Stimulated activated naive CD8-positive, alpha-beta T cell treated with anti-CD3 and anti-CD28 coated beads, Interleukin-15, Interleukin-2, amounts not matched to agents 100 U/mL and 50 U/mL, for 24 hours (primary cell): ENCODE measurements at places on chromosomes 5 and 9.

GRCh38 chr5:122756264-122756911, 18.5 kb upstream of the SNX2 start:
- no peak for DNase-seq

GRCh38 chr9:135862809-135863208, 44.5 kb downstream of the CAMSAP1 start:
- DNase-seq, result no peak

GRCh38 chr9:10059044-10059443, 553.8 kb downstream of the PTPRD start:
- DNase-seq, result no peak

GRCh38 chr9:100426189-100426529, 784 bp upstream of the MSANTD3 start:
- DNase-seq, result no peak

DNA sequence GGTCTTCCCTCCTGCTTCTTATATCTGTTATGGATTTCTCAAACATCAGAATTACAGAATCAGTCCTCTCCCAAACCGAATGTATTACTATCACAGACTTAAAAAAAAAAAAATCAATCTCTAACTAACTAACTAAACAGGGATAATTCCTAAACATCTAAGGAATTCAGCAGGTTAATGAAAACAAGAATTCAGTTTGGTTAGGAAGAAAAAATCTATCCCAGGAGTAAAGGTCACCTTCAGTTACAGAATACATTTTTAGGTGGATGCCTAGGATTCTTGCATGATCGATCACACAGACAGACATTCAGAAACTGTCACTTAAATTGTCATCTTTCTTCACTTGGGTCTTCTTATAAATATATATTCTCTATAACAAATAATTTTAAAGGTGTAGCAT, 11.5 kb downstream of the PTAR1 start:
- DNase-seq, result no peak

- peak; percentile 27 for DNase-seq
Observed at GRCh38 chr9:96618209-96619123, 1.2 kb downstream of the CDC14B start.

- DNase-seq, result no peak
Observed at GRCh38 chr9:114721491-114722079, 39.6 kb upstream of the TEX48 start.

- DNase-seq, result no peak
Observed at GRCh38 chr5:115977988-115978387, 15.7 kb downstream of the LVRN start.

GRCh38 chr9:92247296-92247695, 46.2 kb downstream of the IARS1 start:
- DNase-seq, result no peak

GRCh38 chr9:74645007-74645639, 148.0 kb downstream of the RORB start:
- no peak for DNase-seq

DNA sequence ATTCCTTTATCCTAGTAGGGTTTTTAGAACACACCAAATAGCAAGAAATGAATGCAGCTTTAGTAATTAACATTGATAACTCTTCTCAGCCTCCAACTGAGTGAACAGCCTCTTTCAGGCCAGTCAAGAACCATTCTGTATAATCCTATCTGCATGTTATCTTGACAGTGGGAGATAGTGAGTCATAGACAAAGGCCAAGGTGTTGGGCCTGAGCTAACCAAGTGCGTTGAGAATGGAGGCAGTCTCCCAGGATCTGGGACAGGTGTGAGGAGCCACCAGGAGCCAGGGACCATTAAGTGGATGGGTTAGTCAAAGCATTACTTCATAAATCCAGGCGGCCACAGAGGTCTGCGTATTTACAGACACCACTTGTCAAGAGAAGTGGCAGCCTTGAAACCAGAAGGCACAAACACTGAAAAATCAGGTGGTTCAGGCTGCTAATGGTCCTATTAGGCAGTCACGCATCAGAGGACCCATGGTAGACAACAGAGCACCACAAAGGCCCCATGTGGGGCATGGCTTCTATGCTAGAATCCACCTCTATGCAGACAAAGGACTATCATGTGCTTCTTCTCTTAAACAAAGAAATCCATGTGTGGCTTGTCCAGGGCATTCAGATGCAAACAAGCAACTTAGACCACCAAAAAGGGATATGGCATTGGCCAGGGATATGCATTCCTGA, 409.7 kb upstream of the PIK3R1 start:
- DNase-seq, result no peak

GRCh38 chr9:34623374-34624235, 3.3 kb upstream of the DCTN3 start:
- peak; percentile 18 for DNase-seq

DNA sequence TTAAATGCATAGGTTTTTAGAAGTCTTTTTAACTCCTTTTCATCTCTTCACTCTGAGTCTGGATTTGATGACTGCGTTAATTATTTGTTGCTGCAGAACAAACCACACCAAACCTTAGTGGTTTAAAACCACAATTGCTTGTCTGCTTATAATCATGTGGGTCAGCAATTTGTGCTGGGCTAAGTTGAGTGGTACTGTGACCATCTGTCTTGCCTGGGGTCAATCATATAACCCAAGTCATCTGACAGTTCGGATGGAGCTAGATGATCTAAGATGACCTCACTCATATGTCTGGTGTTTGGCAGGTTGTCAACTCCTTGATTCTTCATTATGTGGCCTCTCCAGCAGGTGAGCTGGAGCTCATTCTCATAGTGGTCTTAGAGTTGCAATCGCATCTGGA, 219.1 kb upstream of the ELAVL2 start:
- DNase-seq, result no peak

- no peak for DNase-seq
Observed at GRCh38 chr5:160619381-160619780, 197.7 kb downstream of the PTTG1 start.

DNA sequence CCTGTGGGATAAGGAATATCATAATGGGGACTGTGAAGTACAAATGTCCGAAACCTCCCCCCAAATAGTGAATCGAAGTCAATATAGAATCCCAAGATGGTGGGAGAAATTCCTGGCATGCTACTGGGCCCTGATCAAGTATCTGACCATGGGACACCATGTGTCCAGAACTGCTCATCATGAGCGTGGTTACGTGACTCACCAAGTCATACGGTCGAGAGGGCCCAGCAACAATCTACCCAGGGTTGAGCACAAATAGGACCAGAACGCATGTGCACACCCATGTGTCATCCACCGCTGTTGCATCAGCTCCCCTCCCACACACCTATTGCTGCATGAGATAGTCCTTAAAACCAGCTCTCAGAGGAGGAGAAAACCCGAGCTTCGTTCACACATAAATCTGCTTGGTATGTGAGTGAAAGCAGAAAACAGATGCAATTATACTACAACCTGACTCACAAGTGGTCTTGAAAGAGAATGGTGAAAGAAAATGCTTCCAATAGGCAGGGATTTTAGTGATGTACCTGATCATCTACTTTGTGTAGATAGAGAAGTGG, 353.2 kb downstream of the CWC27 start:
- DNase-seq, result peak; percentile 17

GRCh38 chr9:136820971-136821825, 13.4 kb downstream of the RABL6 start:
- no peak for DNase-seq

- no peak for DNase-seq
Observed at GRCh38 chr9:125845271-125845808, 98.2 kb downstream of the PBX3 start.

DNA sequence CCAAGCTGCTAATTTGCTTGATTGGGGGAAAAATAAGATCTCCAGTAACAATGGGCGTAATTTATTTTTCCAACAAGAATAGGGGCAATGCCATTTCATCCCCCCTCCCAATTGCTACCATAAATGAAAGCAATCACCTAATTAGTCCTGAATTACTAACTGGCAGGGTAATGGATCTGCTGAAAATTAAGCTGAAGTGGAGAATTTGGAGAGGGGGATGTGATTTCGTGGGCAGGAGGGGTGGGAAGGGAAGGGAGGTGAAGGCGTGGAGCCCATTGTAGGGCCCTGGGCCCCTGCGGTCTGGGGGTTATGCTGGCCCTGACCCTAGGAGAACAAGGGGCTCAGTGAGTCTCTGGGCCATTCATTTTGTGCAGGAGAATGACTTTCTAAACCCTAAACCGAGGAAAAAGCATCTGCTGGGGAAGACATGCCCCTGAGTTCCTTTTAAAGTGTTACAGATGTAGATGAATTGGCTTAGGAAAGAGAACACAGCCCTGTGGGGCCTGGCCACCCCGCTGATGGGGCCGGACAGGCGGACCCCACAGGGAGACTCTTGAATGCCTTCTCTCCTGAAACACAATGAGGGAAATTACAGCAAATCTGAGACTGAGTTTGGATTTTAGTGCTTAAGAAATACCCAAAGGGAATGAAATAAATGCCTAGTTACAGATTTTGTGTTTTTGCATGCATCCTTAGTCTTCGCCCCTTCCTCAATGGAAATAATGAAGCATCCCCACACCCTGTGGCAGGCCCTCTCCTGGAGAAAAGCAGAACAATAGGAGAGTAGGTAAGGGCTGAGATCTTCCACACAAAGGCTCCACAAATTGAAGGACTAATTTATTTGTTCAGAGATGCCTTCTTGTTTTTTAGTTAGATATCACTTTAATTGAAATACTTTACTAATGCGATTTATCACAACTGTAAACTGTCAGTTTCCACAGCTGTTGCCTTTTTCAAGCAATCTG, 143.2 kb downstream of the PSAT1 start:
- DNase-seq, result no peak

- no peak for DNase-seq
Observed at GRCh38 chr5:17898766-17899165, 264.5 kb downstream of the TAF11L14 start.

- DNase-seq, result peak; percentile 36
Observed at GRCh38 chr5:63963080-63963735, 963 bp upstream of the HTR1A start.

GRCh38 chr9:101716629-101717028, 21.8 kb downstream of the GRIN3A start:
- no peak for DNase-seq

- no peak for DNase-seq
Observed at GRCh38 chr5:96687812-96688453, 25.8 kb downstream of the CAST start.

DNA sequence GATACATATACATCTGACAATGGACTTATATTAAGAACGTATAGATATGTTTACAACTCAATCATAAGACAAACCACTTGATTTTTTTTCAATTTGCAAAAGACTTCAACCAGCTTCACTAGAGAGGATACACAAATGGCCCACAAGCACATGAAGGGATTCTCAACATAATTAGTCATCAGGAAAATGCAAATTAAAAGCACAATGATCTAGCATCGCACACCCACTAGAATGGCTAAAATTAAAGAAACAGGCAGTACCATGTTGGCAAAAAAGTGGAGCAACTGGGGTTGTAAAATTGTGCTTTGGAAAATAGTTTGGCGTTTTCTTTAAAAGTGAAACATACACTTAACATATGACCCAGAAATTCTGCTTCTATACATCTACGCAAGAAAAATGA, 80.0 kb upstream of the TRIO start:
- no peak for DNase-seq

DNA sequence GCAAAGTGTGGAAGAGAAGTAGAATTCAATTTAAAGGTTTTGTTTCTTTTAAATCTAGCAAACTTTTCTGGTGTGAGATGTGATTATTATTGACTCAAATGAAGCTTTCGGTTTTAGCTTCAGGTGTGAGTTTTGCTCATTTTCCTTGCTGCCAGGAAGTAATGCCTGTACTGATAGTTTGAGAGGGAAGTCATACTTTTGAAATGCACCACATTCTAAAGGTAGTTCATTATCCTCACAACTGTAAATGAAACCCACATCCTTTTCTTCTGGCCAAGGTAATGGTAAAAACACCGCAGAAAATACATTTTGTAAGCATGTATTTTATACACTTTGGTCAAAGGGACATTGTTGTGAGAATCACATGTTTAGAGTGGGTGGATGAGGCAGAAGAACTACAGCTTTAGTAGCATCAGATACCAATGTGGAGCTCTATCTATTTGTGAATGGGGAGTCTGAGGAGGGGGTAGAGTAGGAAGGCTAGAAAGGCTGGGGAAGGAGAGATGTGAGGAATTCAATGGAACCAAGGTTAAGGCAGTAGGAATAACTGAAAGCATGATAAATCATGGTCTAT, 167.0 kb upstream of the CDKN2B start:
- no peak for DNase-seq

DNA sequence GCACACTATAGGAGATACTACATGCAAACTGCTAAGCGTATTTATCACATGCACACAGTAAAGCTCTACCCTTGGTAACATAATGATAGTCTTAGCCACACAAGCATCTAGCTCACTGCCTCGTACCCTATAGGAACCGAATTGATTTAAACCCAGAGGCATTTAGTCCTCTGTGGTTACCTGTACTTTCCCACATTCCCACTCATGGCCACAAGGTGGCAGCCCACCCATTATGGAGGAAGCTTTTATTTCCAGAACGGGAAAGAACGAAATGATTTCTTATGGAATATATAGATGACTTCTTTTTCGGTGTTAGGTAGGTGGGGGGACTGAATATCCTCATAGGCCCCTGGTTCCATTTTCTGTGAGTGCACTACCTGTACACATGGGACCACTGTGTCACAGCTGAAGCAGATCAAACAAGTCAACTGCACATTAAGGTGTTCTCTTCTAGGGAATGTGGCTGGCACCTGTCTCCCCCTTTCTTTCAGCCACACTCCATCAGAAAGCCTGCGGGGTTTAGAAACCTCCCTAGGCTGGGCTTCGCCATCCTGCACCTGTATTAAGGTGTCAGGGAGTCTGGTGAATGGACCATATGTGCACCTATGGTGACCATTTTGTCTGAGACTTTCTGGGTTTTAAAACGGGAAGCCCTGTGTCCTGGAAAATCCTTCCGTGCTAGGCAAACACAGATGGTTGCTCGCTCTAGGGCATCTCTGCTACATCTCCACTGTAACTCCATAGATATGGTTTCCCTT, 313.2 kb downstream of the SLIT3 start:
- DNase-seq, result peak; percentile 67

GRCh38 chr5:4275232-4275631, 679.6 kb downstream of the IRX1 start:
- DNase-seq, result no peak

DNA sequence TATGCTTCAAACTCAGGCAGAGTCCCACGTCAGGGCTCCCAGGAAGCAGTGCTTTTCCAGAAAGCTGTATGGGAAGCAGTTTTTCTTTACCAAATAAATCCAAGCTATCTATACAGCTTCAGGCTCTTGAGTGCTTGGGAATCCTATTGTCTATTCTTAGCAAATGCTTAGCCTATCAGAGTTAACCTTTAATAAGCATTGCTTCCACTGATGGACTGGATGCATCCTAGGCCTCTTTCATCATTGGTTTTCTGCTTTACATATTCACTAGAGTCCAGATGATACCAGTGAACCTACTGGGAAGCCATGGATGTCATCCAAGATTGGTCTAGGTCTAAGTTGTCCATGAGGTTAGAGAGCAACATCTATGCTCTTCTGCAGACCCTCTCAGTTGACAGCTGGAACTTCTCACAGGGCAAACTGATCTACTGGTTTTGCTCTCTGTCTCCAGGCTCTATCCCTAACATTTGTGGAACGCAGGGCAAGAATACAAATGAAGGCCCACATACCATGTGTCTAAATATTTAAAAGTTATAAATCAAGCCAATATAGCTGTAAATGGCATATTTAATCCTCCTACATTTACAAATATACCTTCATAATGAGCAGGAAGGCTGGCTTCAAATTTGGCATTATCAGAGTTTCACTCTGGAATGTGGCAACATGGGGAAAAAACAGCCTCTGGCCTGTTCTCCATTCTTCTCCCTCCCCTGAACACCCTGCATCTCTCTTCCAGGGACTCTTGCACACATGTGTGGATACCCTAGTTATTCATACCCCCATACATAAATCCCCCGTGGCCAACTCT, 49.8 kb upstream of the PLPP1 start:
- DNase-seq, result no peak
